Suprapubic skin (tissue), 4 donors: ENCODE measurements at places on chromosomes 6 and 20.

DNA sequence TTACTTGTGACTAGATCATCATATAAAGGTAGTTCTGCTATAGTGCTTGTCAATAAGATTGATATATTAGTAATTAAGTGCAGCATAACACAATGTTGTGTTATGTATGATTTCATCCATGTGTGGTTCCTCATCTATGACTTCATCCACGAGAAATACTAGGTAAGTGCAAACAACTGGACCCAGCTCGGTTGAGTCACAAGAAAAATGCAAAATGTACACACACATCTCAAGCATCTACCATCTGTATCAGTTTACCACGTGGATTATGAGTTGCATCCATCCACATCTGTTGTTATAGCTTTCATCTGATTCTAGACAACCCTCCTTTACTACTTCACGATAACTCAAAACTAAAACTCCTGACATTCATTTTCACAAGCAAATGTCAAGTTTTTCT lies 517.0 kb upstream of the CITED2 start:
- H3K27ac ChIP-seq, result no peak overlapping the region
- H3K4me1 ChIP-seq, result no peaks in the 10 kb centered on the region
- no peaks in the 10 kb centered on the region for H3K36me3 ChIP-seq

DNA sequence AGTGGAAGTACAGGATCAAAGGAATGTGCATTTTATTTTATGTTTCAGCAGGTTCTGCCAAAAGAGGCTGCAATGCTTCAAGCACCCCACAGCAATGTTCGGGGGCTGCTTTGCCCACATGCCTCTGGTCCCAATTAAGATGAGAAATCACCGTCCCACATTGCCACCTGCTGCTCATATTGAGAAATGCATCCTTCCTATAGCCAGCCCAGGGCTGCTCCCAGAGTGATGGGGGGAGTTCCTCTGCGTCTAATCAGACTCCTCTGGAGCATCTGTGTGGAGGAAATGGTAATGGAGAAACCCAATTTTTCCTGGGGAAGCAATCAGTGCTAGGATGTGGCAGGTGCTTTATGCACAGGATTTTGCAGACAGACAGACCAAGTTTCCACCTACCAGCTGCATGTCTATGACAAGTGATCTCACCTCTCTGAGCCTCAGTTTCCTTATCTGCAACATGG lies 33.7 kb downstream of the PTGIS start:
- no peak overlapping the region for H3K4me3 ChIP-seq
- DNase-seq, result no peak
- H3K4me1 ChIP-seq, result peaks cover 11% of the 10 kb centered on the region
- no peak overlapping the region for H3K27ac ChIP-seq
- no peaks in the 10 kb centered on the region for H3K27me3 ChIP-seq

- peaks cover 44% of the 10 kb centered on the region for H3K4me1 ChIP-seq
- H3K27ac ChIP-seq, result peak overlapping the region; percentile 71
Observed at GRCh38 chr20:53750827-53751619, 157.4 kb upstream of the ZNF217 start.

DNA sequence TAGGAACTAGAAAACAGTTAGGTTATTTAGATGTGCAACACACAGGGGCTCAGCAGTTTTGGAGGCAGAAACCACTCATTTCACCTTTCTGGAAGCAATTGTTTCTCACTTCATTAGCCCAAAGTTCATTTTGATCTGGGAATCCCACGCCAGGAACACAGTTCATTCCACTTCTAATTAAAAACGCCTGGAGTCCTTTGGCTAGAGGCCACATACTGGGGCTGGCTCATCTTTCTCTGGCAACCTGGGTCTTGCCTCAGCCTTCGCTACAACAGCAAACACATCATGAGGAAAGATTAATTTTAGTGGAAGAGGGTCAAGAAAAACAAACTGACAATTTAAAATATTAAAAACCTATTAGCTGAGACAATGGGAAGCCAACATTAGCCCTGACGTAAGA lies 69.7 kb downstream of the RFPL4B start:
- DNase-seq, result peak; percentile 73
- H3K36me3 ChIP-seq, result no peaks in the 10 kb centered on the region
- no peak overlapping the region for H3K4me3 ChIP-seq
- no peak overlapping the region for H3K27ac ChIP-seq

DNA sequence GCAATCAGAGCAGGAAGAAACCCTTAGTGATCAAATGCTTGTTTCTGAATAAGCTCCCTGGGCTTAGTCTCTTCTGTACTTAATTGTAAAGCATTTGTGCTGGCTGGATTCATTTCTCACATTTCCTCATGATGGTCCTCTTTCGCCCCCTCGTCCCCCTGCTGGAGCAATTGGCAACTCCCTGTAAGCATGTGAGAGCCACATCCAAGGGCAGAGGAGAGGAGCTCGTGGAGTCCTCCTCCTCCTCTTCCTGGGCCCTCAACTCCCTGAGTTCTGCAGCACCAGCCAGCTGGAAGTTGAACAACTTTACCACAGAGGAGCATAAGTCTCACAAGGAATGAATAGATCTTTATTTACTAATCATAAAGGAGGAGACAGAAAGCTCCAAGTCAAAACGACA lies 12.6 kb downstream of the ANKEF1 start:
- H3K4me1 ChIP-seq, result no peaks in the 10 kb centered on the region
- no peaks in the 10 kb centered on the region for H3K27me3 ChIP-seq
- H3K36me3 ChIP-seq, result no peaks in the 10 kb centered on the region
- H3K27ac ChIP-seq, result no peak overlapping the region
- H3K4me3 ChIP-seq, result no peak overlapping the region
- no peak for DNase-seq

DNA sequence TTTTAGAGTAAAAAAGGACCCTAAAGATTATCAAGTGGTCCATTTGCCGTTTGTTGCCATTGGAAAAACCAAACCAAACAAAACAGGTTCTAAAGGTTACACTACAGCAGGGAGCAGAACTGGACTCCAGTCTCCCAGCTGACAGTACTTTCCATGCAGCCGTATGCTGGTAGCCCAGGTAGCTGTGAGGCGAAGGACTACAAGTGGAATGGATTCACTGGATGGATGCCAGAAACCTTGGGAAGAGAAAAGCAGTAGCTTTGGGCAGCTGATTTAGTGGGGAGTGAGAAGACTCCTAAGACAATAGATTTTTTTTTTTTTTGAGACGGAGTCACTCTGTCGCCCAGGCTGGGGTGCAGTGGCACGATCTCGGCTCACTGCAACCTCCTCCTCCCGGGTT lies 88.3 kb downstream of the SASH1 start:
- no peak for DNase-seq
- no peak overlapping the region for H3K27ac ChIP-seq
- H3K4me3 ChIP-seq, result no peak overlapping the region
- H3K4me1 ChIP-seq, result peaks cover 17% of the 10 kb centered on the region
- no peaks in the 10 kb centered on the region for H3K36me3 ChIP-seq

DNA sequence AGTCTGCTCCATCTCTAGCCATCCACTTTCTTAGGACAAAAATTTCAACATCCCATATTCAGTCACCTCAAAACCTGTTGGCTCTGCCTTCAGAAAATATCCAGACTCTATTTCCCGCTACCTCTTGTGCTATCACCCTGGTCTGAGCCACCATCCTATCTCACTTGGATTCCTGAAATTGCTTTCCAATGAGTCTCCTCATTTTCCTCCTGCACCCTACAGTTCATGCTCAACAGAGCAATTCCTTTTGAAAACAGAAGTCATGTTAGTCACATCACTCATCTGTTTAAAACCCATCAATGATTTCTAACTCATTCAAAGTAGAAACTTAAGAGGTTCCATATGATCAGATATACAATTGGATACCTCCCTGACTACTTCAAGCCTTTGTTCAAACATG lies 229.9 kb downstream of the ADGRG6 start:
- no peak overlapping the region for H3K27ac ChIP-seq
- H3K4me1 ChIP-seq, result no peaks in the 10 kb centered on the region
- no peaks in the 10 kb centered on the region for H3K36me3 ChIP-seq
- no peaks in the 10 kb centered on the region for H3K27me3 ChIP-seq

- no peaks in the 10 kb centered on the region for H3K36me3 ChIP-seq
- H3K27ac ChIP-seq, result peak within 1 kb of the TSS; percentile 82
- no peak for DNase-seq
- peaks cover 61% of the 10 kb centered on the region for H3K27me3 ChIP-seq
- H3K4me3 ChIP-seq, result peak within 1 kb of the TSS; percentile 47
- H3K4me1 ChIP-seq, result peaks cover 16% of the 10 kb centered on the region
Observed at GRCh38 chr20:32052090-32052777, at the start of gene HCK. TSS of gene HCK (plus strand) at chr20:32052242.

DNA sequence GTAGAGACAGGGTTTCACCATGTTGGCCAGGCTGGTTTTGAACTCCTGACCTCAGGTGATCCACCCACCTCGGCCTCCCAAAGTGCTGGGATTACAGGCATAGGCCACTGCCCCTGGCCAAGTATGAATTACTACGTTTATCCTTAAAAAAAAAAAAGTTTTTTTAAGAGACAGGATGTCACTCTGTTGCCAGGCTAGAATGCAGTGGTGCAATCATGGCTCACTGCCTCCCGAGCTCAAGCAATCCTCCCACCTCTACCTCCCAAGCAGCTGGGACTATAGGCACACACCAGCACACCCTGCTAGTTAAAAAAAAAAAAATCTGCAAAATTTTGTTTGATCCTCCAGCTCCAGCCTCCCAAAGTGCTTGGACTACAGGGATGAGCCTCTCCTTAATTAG lies 23.1 kb downstream of the IYD start:
- H3K27ac ChIP-seq, result no peak overlapping the region
- no peaks in the 10 kb centered on the region for H3K4me1 ChIP-seq
- no peak overlapping the region for H3K4me3 ChIP-seq

DNA sequence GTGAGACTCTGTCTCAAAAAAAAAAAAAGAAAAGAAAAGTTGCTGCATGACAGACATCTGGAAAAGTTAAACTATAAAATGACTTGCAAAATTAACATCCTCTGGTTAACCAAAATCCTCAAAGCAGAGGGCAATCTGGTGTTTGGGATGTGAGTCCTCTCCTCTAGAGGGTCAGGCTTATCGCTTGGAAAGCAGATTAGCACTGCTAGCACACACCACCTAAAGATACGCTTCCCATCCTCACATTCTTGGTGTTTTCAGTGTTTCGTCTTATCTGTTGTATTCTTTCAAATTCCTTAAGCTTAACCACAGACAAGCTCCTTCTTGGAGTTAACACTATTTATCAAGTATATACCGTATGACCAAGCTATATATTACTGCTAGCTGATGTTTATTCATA lies 198.0 kb downstream of the SOX4 start:
- H3K27me3 ChIP-seq, result no peaks in the 10 kb centered on the region
- no peaks in the 10 kb centered on the region for H3K36me3 ChIP-seq
- no peak for DNase-seq
- H3K4me1 ChIP-seq, result no peaks in the 10 kb centered on the region

- H3K36me3 ChIP-seq, result no peaks in the 10 kb centered on the region
- no peak overlapping the region for H3K27ac ChIP-seq
- H3K4me1 ChIP-seq, result peaks cover 5% of the 10 kb centered on the region
- DNase-seq, result no peak
Observed at GRCh38 chr20:58148891-58149290, 79.6 kb downstream of the ANKRD60 start.

DNA sequence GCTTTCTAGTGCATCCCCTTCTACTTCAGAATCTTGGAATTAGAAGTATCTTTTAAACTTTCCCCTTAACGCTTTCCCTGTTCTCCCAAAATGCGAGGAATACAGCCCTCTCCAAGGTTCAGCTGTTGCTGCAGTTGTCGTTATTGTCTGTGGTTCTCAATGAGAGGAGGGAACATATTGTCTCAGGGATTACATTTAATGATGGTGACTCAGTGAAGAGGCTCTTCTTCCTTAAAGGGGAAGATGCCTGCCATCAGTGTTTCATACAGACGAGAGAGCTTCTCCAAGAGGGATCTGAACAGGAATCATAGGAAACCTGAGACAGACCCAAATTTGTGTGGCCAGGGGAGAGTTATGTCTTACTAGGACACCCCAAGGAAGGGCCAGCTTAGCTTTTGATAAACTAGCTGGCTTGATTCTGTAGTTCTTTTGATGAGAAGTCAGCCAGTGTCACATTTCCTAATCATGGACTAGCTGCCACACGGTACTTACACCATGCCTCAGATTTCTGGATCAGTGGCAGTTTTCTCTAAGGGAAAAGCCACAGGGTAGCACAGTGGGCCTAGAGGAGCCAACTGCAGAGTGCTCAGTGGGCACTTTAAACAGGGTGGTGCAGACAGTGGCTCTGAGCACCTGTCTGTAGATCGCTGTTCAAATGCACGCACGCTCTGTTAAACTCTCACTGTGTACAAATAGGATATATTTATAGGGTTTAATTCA lies 59.7 kb upstream of the TMEM181 start:
- no peaks in the 10 kb centered on the region for H3K4me1 ChIP-seq
- H3K4me3 ChIP-seq, result no peak overlapping the region
- no peaks in the 10 kb centered on the region for H3K27me3 ChIP-seq
- no peak for DNase-seq
- peaks cover 64% of the 10 kb centered on the region for H3K36me3 ChIP-seq

- H3K27me3 ChIP-seq, result no peaks in the 10 kb centered on the region
- H3K27ac ChIP-seq, result no peak overlapping the region
- no peak overlapping the region for H3K4me3 ChIP-seq
Observed at GRCh38 chr6:79784395-79784753, 153.2 kb downstream of the SH3BGRL2 start.

- no peak overlapping the region for H3K4me3 ChIP-seq
- no peak for DNase-seq
- no peaks in the 10 kb centered on the region for H3K27me3 ChIP-seq
- H3K36me3 ChIP-seq, result no peaks in the 10 kb centered on the region
Observed at GRCh38 chr6:142952614-142953013, 7.6 kb upstream of the HIVEP2 start.

- H3K4me3 ChIP-seq, result no peak overlapping the region
- no peaks in the 10 kb centered on the region for H3K4me1 ChIP-seq
- no peaks in the 10 kb centered on the region for H3K36me3 ChIP-seq
- DNase-seq, result no peak
- H3K27me3 ChIP-seq, result no peaks in the 10 kb centered on the region
Observed at GRCh38 chr20:17171746-17172280, 55.0 kb upstream of the PCSK2 start.

DNA sequence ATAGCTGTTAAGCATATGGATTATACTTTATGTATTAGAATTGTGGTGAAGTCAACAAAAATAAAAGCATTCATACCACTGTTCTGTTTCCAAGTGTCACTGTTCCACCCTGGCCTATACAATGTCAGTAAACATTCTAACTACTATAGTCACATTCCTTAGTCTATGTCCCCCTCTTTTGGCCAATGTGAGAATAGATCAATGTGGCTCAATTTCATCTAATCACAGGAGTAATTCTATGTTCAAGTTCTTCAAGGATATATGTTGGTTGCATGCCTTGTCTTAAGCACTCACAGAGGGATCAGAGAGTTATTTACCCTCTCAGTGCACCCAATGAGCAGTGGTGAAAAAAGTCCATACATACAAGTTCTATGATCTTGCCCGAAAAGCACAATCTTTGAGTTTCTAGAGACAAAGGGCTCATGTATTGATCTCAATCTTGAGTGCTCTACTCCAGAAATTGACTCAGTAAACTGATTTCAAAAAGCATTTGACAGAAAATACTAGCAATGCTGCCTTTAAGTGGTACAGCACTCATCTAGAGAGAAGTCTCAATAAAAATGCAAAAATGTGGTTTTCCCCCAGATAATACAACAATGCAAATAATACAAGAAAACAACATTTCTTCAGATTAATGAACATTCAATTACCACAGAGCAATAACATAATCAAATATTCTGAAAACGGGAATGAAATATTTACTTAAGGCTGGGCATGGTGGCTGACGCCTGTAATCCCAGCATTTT lies 16.5 kb downstream of the SMLR1 start:
- H3K27me3 ChIP-seq, result no peaks in the 10 kb centered on the region
- no peak overlapping the region for H3K27ac ChIP-seq
- no peak for DNase-seq
